ENCODE measurements at places on chromosomes 12 and 14.

DNA sequence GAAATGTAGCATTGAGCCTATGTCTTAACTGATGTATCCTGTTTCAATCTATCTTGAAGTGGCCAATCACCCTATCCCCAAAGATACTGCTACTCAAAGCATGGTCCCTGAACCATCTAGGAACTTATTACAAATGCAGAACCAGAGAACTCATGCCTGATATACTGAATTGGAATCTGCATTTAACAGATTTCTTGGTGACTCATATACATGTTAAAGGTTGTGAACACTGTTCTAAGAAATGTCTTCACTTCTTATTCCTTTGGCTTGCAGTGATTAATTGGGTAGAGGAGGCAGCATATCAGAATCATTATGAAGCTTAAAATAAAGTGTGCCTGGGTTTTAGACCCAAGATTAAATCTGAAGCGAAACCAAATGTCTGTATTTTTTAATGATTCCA, 795.6 kb downstream of the DIO2 start:
- no peak for DNase-seq

GRCh38 chr12:70692681-70693288, 55.6 kb upstream of the PTPRB start:
- DNase-seq: peak; percentile 5

- DNase-seq: peak; percentile 69
These were observed 228.6 kb downstream of the ZFP36L1 start for GRCh38 chr14:68564191-68564825.

DNA sequence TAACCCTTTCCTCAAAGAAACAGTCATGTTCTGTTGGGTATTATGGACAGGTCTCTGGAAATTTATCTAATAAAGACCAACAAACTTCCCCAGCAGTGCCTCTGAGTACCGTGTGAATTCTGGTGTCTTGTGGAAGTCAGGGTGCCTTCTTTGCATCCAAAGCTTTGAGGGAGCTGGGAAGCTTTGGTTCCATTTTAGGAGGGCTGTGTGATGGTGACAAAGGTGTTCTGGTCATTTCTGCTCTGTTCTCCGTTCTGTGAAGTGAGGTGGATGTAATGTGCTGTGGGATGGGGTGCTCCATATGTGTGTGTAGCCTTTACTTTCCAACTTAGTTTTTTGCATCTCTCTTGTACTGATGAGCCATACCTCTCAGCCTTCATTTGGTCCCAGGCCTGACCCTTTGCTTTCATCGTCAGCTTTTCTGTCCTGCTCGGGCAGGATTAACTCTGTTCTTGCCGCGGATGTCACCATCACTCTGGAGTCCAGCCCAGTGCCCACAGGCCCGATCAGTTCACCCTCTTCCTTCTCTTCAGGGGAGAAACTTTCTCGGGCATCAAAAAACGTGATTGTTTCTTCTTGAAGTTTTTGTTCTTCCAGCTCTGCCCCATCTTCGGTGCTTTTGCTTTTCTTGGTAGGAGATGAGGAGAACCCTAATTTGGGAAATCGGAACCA, 13.2 kb downstream of the PLD4 start:
- no peak for DNase-seq

DNA sequence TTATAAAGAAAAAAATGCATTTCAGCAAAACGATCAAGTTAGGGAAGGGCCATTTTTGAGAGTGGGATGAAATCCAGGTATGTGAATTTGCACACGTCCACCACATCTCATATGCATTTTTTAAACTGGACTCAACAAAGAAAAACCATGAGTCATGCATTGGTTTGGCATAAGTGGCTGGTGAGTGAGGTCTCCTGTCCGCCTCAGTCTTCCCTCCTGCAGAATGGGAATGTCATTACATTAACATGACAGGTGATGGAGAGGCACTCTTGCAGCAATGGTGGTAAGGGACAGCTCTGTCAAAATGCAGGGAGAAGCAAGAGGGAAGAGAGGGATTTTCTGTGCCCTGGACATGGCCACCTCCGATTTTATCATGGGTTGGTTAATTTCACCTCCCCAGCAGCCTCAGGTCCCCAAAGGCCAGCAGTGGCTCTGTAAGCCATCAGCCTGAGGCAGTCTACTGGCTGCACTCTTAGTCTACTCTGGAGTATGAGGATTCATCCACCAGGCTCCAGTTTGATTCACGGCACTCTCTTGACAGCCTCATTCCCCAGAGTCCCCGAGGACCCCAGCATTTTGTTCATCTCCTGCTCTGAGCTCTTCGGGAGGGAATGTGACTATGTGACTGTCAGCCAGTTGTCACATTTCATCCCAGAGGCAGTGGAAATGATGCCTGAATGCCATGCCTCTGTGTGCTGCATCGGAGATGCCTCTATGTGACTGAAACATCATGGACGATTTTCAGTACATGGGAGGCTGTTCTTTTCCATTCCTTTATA, 17.1 kb upstream of the PWP1 start:
- no peak for DNase-seq

- no peak for DNase-seq
These were observed 299.7 kb upstream of the FBXO33 start for GRCh38 chr14:39731912-39732311.

DNA sequence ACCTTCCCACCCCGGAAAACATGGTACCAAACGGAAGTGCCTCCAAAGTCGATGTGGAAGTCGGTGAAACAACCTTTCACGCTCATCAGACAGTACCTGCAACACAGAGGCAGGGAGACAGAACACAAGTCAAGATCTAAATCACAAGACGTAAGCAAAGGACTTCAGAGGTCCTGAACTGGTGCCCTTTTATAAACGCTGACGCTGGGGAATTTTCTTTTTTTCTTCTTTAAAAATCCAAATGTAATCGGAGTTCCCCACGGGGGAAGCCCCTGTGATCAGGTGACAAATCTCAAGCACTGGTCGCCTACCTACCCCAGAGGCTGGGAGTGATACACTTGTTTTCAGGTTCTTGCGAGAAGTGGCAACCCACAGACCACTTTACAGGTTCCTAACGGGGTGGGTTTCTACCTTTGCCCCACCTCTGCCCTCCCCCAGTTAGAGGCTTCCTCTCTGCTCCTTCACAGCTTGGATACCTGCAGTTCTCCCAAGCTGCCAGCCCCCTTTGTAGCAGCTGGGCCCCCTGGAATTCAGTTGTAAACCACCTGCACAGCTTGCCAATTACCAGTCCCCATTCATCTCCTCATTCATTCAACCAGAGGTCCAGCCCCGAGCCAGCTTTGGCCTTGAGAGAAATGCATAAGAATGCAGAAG, 46.2 kb downstream of the KDM2B start:
- DNase-seq: no peak

DNA sequence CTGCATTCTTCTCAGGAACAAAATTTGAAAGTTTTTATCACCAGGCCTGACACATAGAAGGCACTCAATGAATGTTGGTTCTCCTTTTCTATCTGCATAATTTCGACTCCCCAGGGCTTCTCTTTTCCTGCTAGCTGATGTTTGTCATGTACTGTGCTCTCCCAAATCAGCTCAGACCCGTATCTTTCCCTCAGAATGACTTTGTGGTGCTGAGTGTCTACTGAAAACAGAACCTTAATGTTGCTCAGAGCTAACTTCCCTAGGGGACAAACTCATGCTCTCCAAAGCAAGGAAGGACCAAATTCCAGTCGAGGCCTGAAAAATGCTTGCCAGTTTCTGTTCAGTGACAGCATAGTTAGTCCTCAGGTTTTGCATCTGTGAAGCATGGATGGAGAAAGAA, 1.9 kb downstream of the ARHGDIB start:
- DNase-seq: no peak

DNA sequence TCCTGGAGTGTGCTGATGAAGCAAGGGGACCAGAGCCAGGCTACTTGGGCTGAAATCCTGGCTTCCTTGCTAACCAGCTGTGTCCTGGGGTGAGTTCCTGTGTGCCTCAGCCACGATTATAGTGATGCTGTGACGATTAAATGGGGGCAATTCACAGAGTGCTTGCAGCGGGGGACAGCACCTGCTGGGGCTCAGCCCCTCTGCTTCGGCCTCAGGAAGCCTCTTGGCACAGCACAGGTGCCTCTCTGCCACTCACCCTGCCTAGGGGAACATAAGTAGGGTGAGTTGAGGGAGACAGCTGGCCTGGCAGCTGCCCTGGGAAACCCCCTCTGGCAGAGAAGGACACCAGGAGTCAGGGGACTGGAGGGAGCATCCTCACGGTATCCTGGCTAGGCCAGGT, 9.4 kb downstream of the KRT80 start:
- DNase-seq: peak; percentile 71

GRCh38 chr12:49014547-49014946, 4.0 kb downstream of the PRKAG1 start:
- DNase-seq: peak; percentile 38

DNA sequence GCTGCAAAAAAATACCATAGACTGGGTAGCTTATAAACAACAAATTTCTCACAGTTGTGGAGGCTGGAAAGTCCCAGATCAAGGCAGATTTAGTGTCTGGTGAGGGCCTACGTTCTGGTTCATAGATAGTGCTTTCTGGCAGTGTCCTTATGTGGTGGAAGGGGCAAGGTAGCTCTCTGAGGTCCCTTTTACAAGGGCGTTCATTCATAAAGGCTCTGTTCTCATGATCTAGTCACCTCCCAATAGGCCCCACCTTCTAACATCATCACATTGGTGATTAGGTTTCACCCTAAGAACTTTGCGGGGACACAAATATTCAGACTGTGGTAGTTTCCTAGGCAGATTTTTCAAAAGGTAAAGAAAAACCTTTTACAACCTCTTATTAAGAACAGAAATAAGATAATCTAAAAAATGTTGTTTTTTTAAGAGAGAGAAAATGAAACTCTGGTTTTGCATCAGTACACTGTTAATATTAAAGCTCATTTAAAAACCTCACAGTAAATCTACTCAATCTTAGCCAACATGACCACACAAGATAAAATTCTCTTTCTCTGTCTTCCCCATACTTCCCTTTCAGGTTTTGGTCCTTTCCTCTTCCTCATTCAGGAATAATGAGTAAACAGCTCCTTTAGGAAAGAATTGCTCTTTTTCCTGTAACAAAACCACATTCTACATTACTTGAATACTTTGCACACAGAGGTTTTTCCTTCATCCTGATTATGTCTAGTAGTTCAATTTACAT, 117.5 kb downstream of the UNC79 start:
- DNase-seq: no peak

DNA sequence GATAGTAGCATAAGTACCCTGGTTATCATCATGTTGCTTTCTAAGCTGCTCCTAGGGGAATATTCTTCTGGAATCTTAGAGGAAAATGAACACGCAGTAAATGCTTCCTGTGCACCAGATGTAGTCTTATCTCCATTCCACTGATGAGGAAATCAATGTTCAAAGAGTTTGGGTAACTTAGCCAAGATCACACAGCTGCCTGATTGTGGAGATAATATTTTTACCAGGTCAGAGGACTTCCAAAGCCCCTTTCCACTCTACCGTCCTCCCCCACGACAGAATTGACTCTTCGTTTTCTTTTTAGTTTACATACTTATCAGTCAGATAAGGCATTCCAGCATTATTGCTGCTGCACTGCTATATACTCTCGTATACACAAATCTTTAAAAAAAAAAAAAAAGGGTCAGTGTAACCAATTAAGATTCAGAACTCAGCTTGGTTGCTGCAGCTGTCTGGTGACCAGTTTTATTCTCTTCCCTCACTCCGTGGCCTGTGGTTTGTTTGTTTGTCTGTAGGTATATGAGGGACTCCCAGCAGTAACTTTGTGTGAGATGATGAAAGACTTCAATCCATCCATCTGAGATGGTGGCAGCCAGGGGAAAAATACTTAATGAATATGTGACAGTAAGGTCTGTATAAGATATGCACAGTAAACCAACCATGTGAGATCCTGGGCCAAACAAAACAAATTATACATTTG, 110.5 kb downstream of the TGFB3 start:
- DNase-seq: peak; percentile 45

DNA sequence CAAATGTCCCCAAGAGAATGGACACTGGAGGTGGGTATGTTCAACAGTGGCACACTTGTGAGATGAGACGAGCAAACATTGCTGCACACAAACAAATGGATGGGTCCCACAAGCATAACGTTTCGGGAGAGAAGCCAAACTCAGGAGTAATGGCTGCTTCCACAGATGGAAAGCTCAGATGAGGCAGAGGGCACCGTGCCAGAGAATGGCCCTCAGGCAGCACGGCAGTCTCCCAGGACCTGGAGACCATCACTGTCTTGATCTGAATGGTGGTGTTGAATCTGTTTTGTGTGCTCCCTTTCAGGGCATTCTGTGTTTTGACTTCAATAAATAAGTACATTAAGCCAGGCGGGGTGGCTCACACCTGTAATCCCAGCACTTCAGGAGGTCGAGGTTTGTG, 8.5 kb upstream of the CDCA4 start:
- no peak for DNase-seq

DNA sequence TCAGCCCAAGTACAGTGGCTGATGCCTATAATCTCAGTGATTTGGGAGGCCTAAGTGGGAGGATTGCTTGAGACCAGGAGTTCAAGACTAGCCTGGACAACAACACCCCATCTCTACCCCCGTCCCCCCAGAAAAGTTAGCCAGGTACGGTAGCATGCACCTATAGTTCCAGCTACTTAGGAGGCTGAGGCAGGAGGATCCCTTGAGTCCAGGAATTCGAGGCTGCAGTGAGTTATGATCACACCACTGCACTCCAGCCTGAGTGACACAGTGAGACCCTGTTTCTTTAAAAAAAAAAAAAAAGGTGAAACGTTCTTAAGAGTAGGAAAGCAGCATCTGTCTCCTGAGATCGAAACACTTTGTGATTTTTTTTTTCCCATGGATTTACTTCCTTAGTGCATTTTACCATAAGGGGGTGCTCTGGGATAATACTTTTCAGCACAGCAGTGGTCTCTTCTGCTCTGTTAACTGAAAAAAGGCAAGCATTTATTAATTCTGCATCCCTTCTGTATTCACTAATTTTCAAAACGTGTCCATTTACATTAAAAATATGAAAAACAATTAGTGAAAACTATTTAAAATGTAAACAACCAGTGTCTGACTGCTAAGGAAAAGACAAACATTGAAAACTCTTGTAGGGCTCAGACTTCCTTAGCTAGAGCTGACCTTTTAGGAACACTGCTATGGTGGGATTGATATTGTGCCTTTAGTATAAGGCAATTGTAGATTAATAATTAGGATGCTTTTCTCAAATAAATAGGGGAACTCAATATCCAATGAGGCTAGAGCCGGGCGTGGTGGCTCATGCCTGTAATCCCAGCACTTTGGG, 31.2 kb upstream of the USP44 start:
- DNase-seq: peak; percentile 80

GRCh38 chr12:132146772-132147422, 2.6 kb downstream of the NOC4L start:
- peak; percentile 4 for DNase-seq

DNA sequence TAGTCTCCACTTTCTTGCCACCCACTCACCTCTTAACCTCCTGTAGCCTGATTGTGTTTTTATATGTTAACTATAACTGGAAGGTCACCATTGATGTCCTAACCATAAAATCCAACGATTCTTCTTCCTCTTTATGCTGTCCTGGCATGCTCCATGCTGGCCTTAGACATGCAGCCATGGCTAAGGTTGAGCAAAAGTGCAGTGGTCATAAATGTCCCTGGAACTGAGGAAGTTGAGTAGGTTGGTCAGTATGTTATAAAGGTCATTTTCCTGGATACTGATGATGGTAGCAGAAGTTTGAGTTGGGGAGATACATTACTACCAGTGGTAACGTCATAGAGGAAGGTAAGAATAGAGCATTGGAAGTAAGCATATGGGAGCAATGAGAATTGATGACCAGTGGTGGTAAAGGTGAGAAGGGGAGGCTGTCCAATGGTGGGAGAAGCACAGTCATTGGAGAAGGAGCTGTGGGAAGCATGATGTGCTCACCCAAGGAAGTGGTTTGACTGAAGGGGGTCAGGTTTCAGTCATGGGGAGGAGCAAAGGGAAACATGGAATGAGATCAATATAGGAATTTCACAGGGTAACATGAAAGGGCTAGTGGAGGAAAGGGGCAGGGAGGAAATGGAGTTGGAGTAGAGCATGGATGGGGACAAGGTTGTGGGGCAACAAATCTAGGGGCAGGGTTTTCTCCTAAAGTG, 240.8 kb downstream of the DACT1 start:
- no peak for DNase-seq

All from muscle of leg (tissue), 16 donors.